C1 segment of cervical spinal cord (tissue), 14 donors: ENCODE measurements at places on chromosomes 11 and 22.

DNA sequence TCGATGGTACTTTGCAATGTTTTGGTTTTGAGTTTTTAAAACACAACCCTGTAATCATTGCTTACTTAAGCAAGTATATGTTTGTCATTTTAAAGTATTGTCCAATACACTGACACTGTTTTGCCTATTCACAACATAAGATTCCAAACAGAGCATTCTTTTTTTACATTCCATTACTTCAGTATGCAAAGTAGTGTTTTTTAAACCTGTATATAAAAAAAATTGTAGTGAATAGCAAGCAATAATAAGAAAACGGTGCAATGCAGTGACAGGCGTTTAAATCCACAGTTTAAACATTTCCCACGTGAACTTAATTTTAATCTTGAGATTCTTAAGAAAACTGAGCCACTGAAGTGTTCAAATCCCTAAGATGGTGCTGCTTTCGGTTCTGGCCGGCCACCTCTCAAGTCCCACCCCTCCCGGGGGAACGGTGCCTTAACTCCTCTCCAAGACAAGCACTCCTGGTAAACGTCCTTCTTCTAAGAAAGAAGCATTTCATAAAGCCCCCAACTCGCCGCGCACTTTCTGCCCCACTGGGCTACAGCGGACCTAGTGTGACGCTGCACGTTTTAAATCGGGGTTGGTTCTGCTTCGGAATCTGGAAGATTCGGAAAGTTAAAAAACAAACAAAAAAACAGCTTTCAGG lies 2.9 kb downstream of the PGR start:
- no peak for DNase-seq

DNA sequence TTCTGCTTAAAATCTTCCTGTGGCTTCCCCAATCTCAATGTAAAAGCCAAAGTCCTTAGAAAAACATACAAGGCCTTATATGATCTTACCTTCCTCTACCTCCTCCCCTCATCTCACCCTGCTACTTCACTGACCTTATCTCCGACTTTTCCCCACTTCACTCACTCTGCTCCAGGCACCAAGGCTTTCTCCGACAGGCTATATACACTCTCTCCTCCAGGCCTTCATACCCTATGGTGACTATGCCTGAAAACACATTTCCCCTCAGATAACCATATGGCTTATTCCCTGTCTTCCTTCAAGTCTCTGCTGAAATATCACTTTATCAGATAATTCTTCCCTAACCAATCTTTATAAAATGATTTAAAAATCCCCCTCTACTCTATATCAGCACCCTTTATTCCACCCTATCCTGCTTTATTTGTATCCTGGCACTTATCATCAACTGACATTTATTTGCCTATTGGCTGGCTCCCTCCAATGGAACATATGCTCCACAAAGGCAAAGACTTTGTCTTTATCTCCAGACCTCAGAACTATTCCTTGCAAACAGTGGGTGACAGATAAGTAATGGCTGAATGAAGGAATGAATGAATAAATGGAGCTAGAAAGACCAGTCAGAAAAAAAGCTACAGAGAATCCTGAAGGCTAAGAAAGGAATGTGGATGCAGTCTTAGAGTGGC lies 52.7 kb downstream of the PAK1 start:
- no peak for DNase-seq

GRCh38 chr11:26418386-26418912 lies 86.5 kb downstream of the ANO3 start:
- DNase-seq, result no peak

GRCh38 chr22:29342177-29342576 lies 26.7 kb upstream of the RASL10A start:
- DNase-seq, result no peak

DNA sequence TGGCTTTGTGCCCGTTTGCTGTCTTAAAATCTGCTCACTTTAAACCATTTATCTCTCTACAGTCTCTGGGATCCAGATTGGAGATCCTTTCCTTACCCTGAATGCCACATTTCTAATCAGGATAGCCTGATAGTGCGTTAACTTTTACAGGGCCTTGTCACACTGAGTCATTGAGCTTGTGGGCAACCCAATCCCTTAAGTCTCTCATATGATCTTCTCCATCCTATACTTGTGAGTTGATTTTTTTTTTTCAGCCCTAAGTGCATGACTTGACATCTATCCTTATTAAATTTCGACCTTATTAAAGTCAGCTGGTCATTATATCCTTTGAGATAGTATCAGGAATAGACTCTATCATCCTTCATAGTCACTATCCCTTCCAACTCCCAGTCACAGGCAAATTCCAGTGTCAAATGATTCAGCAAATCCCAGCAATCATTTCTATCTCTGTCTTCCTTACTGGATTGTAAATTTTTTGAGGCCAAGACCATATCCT lies 57.7 kb downstream of the TEAD1 start:
- no peak for DNase-seq

- DNase-seq, result no peak
Observed at GRCh38 chr22:39665229-39665628, 94.7 kb downstream of the CACNA1I start.

GRCh38 chr11:10426475-10426874 lies 28.6 kb upstream of the AMPD3 start:
- no peak for DNase-seq

- DNase-seq, result no peak
Observed at GRCh38 chr22:28873183-28873963, 10.0 kb upstream of the ZNRF3 start.

GRCh38 chr11:125293596-125293995 lies 129.0 kb downstream of the PKNOX2 start:
- DNase-seq, result no peak

DNA sequence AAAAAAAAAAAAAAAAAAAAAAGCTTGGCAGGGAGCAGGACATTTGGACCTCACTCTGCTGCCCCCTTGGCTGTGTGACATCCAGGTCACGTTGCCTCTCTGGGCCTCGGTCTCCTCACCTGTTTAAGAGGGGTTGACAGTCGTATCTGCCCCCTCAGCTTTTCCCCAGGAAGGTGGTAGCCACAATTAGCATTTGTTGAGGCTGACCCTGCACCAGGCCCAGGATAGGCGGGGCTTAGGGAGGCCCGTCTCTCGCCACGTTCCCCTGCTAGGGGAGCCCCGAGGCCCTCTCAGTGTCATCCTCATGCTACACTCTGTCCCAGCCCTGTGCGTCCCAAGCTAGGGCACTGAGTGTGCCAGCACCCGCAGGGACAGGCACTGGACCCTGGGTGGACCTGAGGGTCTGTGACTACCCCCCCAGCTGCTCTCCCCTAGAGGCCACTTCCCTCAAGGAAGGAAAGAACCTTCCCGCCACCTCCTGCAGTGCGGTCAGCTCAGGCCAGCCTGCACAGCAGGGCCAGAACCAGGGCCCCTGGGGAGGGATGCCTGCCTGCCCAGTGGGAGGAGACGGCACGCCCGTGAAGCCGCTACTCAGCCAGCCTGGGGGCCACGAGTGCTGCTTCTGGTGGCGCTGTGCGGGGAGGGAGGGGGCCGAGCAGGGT lies 38.5 kb upstream of the PPARA start:
- no peak for DNase-seq

GRCh38 chr11:74492084-74492483 lies 1.4 kb downstream of the LIPT2 start:
- DNase-seq, result no peak
